ENCODE measurements at places on chromosomes 4 and X. TPM values are rescaled to one million over a fixed set of nuclear protein-coding genes. Genes with fewer than 3 reads are reported as not detected.

- DNase-seq = peak; percentile 42
These were observed 43.0 kb upstream of the SCOC start for GRCh38 chr4:140330311-140330900.

- no peak for DNase-seq
These were observed 208.3 kb upstream of the MID1 start for GRCh38 chrX:10828640-10829039.

DNA sequence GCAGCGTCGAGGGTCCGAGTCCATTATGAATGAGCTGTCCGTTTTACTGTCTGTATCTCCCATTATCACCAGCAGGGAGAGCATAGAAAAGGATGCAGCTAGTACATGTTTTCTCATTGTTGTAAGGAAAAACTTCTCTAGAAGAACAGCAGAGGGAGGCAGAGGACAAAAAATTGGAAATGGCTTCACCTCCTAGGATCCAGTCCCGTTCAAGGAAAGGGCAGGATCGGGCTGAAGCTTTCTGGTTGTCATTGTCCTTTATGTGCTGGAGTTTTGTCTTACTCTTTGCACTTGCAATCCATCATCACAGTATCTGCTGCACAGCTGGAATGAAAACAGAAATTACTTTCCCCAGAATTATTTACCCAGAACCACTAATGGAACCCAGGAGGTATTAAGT, 14.7 kb downstream of the NDP start:
- DNase-seq = peak; percentile 88

DNA sequence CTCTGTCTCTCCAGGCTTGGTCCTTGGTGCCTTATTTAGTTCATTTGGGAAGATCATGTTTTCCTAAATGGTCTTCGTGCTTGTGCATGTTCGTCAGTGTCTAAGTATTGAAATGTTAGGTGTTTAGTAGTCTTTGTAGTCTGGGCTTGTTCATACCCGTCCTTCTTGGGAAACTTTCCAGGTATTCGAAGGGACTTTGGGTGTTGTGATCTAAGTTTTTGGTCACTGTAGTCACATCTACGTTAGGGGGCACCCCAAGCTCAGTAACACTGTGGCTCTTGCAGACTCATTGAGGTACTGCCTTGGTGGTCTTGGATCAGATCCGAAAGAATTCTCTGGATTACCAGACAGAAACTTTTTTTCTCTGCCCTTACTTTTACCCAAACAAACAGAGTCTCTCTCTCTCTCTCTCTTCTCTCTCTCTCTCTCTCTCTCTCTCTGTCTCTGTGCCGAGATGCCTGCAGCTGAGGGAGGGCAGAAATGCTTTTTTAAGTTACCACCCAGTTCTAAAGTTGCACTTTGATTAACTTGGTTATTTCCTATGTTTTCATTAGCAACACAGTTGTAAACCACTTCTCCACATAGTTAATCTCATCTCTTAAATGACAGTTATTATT, 67.6 kb upstream of the SLC7A3 start:
- peak; percentile 79 for DNase-seq

DNA sequence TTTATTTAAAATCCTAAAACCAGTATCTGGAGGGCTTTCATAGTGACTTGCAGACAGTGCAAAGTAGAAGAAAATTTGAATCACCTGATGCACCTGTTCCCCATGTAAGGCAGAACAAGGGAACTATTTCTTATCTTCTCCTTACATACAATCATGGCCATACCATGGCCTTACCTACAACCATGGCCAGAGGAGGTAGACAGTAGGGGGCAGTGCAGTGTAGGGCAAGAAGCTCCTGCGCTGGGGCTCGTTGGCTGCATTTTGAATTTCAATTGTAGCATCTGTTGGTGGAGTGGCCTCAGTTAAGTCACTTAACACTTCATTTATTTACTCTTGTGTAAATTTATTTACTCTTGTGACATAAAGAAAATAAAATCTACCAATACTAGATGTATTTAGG, 33.0 kb downstream of the GALNTL6 start:
- DNase-seq = peak; percentile 24

- peak; percentile 65 for DNase-seq
These were observed at the start of gene CC2D2A for GRCh38 chr4:15469402-15470127. Gene CC2D2A, plus strand, starts transcription at chr4:15469882. Its CDS starts 6,051 bp downstream, at chr4:15475933.

DNA sequence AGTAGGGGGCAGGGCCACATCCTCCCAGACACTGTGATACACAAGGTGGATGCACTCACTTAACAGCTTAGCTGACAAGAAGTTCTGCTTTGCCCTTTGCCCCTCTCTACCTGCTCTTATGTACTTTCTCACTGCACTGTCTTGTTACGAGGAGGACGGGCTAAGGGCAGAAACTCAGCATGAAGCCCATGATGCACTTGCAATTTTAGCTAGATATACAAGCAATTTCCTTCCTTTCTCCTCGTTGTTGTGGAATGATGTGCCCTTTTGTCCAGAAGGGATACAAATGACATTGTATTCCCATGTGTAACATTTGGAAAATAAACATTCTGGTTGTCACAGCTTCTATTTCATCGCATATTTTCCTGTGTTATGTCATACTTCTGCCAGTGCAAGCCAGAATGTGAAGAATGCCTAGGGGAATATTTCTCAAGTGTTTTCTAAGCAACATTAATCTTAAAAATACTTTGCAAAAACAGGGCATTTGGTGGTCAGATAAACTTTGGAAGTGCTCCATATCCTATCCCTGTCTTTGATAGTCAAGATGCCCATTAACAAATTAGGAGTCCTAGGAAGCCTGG, 47.2 kb downstream of the MAOA start:
- peak; percentile 27 for DNase-seq

DNA sequence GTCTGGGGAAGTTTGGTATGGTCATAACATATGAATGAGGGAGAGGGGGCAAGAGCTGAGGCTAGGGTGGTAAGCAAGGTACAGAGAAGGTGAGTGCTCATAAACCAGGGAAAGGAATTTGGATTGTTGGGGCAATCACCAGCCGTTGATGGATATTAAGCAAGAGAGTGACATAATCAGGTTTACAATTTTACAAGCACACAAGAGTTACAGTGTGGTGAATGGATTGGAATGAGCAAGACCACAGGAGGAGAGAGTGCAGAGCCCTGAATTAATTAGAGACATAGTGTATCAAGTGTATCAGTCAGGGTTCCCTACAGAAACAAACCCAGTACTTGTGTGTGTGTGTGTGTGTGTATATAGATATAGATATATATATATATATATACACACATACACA, 18.7 kb upstream of the FMR1NB start:
- DNase-seq = no peak

DNA sequence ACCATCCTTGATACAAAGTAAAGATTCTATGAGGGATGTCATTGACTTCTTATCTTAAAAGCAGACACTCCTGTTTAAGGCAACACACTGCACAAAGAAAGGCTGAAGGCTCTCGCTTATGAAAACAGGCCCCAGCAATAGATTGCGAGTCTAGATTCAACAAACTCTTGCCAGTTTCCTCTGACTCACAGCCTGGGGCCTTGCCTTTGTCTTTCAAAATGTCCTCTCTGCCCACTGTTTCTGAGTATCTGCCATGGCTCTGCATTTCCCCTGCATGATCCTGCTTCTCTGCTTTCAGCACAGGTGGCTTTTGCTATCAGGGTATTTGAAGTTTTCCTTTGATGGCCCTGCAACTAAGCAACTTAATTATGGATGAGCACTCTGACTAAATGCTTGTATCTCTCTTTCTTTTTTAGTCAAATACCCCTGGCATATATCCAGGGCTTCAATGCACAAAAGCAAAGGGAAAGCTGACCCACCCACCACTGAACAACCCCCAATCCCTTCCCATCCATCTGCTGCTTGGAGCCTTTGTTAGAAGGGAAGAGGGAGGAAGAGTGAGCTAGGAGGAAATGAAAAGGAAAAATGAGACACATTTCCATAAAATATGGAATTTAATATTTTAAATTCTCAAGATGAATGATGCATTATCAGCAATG, 32.2 kb downstream of the NDP start:
- DNase-seq = no peak

DNA sequence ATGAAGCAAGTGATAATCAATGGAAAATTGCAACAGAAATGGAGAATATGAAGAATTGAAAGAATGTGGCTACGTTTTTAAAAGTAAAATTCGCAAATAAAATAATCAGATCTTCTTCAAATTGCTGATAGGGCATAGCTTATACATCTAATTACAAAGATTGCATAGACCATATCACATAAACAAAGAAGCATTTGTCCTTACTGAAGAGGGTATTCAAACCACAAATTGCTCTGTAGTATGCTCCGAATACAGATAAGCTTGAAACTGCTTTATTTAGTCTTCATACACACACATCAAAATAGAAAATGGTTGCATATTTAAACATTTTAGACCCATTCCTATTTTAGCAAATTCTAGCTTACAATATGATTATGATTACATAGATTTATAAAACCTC, 206.7 kb upstream of the SLIT2 start:
- no peak for DNase-seq

DNA sequence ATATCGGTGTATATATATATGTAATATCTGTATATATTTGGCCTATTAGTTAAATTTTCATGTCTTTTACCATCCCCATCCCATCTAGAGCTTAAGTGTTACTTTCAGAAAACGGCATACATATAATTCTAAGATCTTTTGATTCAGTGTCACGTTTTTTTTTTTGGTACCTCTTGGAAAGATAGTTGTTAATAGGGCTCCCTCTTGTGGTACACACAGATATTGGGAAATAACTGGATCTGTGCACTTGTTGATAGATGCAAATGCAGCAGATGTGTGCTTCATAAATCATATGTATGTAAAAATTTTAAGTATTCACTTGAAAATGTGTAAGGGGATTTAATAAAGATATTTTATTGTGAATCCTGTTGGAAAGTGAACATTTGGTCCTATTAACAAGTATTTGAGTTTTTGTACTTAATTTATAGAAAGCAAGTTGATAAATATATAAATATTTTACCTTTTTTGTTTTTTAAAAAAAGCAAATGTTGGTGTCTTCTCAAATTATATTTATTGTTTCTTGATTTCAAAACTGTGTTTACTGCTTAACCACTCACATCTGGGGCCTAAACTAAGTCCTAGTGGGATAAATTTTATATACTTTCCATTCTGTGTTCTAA, 74.7 kb downstream of the PAQR3 start:
- DNase-seq = peak; percentile 91

GRCh38 chrX:31872007-31872406, 800.2 kb upstream of the FTHL17 start:
- DNase-seq = no peak

DNA sequence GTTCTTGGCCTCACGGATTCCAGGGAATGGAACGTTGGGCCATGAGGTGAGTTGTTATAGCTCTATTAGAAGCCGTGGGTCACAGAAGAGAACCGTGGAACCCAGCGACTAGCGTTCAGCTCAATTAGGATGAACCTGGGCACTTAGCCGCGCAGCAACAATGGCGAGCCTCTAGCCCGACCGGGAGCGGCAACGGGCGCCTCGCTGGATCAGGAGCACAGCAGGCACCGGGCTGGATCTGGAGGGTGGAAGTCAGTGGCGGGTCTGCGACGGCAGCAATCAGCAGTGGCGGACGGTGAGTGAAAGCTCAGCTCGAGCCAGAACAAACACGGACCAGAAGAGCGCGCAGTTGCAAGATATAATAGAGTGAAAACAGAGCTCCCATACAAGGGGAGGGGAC, 34.2 kb downstream of the AGA start:
- no peak for DNase-seq

- peak; percentile 9 for DNase-seq
These were observed 521.1 kb downstream of the FSTL5 start for GRCh38 chr4:161642708-161643107.

- DNase-seq = peak; percentile 2
These were observed 848.6 kb upstream of the PABPC4L start for GRCh38 chr4:135050086-135050717.

GRCh38 chrX:135707880-135708279, 5.6 kb upstream of the CT45A1 start:
- peak; percentile 1 for DNase-seq

GRCh38 chr4:125734504-125734903, 419.7 kb downstream of the FAT4 start:
- DNase-seq = no peak

DNA sequence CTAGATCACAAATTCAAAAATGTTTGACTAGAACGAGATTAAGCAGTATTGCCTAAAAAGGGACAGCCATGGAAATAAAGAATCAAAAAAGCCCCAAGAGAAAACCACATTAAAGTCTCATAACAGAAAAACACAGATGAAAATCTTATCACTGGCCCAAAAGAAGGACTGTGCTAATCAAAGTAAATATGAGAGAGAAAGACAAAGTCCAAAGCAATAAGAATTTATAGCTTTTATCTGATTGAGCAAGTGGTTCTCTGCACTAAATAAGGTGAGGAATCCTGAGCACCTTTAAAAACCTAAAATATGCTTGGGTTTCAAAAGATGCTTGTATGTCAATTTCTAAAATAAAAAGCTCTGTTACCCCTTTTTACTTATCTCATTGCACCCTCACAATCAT, 409.3 kb downstream of the GASK1B start:
- no peak for DNase-seq

DNA sequence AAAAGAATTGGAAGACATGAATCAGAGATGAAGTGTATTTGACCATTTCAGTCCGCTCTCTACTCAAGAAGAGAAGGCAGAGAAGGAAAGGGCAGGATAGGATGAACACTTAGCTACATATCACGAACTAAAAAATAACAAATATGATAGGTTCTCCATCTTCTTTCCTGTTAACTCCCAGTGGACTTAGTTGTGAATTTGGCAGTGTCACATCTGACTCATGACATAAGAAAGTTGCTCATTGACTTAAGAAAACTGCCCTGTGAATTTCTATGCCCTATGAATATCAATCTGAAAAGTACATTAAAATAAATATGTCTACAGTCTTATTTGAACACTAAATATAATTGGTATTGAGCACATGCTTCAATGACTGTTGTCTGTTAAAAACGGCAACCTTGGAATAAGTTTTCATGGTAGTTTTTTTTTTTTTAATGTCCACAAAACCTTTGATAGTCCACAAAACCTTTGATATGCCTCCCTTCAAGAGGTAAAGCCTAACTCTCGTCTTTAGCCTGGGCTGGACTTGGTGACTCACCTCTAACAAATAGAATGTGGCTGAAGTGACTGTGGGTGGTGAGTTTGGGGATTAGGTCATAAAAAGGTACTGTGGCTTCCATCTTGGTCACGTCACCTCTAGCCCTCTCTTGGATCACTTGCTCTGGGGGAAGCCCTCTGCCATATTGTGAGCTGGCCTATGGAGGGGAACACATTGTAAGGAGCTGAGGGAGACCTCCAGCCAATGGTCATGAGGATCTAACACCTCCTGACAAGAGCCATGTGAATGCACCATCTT, 184.7 kb upstream of the S100G start:
- DNase-seq = no peak

GRCh38 chrX:9403374-9403773, 61.5 kb upstream of the TBL1X start:
- no peak for DNase-seq

- DNase-seq = no peak
These were observed 954.1 kb upstream of the INTU start for GRCh38 chr4:126678618-126679017.

GRCh38 chrX:70088751-70089150, 26.5 kb downstream of the OTUD6A start:
- DNase-seq = no peak

GRCh38 chr4:78809928-78810835, 34.0 kb downstream of the BMP2K start:
- no peak for DNase-seq

GRCh38 chr4:7282786-7283440, 90.6 kb downstream of the SORCS2 start:
- no peak for DNase-seq

FGFBP2 gene
- 1.9 TPM for total RNA-seq

ASB5 gene
- total RNA-seq = 206 TPM

BEX1 gene
- 0.51 TPM for total RNA-seq

GAGE12H gene
- not detected for total RNA-seq

EXOC1L gene
- total RNA-seq = not detected

SH3TC1 gene
- total RNA-seq = 20.2 TPM

CDKL2 gene
- 1.1 TPM for total RNA-seq

CT47A1 gene
- total RNA-seq = not detected

PLA2G12A gene
- 19.6 TPM for total RNA-seq

BEX2 gene
- total RNA-seq = 35.9 TPM

Measured in tongue (tissue), 3 donors.